ENCODE measurements at places on chromosomes 16 and 17.
A peak's percentile ranks its signal among the peaks of the same experiment; 100 is the strongest.

DNA sequence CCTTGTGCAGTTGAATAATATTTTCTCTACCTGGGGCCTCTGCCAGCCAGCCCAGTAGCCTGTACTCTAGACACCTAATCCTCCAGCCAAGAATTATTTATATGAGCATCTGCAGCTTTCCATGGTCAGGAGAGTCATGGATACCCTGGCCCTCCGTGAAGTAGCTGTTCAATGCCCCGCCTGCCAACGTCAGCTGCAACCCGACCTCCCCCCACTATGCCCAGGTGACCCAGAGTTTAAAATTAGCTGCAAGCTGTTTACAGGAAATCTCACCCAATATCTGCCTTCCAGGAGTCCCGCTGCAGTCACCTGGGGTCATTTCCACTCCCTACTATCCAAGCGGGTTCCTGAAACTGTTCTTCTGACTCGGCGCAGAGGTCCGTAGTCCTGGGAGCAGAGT lies 12.3 kb downstream of the SDR42E2 start:
- no peak for DNase-seq

DNA sequence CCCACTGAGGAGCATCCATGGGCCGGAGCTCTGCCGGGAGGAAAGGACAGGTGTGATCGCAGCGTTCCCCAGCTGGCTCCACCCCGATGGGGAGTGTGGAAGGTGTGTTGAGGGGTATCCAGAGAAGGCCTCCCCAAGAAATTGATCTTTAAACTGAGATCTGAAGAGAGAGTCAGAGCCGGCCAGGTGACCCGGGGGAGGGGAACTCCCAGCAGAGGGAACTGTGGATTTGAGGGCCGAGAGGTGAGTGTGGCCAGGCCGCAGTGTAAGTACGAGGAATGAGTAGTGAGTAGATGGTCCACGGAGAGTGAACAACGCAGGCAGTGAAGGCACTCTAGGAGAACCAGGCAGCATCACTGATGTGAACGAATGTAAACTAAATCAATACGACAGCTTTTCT lies 80.2 kb downstream of the RPTOR start:
- no peak for DNase-seq

DNA sequence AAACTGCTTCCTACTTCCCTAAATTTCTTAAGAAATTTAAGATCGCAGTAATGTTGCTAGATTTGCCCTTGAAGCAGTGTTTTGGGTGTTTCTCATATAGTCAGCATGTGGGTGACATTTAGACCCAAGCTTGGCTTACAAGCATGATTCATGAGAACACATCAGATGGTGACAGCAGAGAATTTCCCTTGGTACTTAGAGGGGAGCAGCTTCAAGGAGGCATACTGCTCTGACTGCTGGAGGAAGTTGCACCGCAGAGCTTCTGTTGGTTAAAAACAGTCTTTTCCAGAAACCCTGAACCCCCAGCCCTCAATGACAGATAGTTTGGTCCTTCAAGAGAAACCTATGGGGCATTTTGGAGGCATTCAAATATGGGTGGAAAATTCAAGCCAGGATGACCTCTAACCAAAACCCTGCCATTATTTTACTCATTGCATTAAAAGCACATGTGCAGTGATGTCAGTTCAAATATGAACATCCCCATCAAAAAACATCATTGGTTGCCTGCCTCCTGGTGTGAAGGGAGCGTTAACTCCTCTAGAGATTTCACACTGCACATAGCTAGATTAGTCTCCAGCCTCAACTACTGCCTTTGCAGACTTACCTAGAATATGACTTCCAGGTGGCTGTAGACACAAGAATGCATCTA lies 201.5 kb upstream of the CACNG5 start:
- DNase-seq, result no peak

DNA sequence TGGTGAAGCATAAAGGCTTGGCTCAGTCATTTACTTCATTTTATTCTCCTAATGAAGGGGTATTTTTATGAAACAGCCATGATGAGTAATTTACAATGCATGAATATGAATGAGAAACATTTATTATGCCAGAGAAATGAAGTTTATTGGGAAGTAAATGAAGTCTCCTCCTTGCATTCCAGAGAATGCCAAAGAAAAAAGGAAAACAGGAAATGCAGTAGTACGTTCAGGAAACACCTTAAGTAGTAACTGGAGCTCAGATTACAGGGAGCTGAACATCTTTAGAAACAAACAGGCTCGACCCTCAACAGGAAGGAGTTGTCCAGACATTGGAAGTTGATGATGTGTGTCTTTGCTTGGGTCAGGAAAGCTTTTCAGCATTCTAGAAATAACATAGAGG lies 4.6 kb downstream of the KRT34 start:
- DNase-seq, result no peak

- DNase-seq, result peak; percentile 61
Observed at GRCh38 chr17:73091410-73091769, 1.1 kb downstream of the SLC39A11 start.

GRCh38 chr17:59278406-59278805 lies 53.0 kb upstream of the YPEL2 start:
- DNase-seq, result peak; percentile 0

DNA sequence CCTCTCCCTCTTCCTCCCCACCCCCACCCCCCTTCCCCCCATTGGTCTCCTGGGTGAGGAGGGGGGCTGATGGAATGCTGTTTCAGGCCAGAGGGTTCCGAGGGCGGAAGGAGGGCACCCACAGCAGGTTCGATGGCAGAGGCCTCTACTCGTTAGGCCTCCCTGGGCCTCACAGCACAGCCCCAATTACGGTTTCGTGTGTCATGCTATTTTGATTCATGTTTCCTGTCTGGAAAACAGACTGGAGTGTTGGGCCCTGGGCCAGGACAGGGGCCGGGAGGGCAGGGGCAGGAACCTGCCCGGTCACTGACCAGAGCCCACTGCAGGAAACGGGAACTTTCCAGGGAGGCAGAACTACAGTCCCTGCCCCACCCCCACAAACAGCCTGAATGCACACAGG lies 138.2 kb downstream of the C16orf95 start:
- DNase-seq, result no peak

DNA sequence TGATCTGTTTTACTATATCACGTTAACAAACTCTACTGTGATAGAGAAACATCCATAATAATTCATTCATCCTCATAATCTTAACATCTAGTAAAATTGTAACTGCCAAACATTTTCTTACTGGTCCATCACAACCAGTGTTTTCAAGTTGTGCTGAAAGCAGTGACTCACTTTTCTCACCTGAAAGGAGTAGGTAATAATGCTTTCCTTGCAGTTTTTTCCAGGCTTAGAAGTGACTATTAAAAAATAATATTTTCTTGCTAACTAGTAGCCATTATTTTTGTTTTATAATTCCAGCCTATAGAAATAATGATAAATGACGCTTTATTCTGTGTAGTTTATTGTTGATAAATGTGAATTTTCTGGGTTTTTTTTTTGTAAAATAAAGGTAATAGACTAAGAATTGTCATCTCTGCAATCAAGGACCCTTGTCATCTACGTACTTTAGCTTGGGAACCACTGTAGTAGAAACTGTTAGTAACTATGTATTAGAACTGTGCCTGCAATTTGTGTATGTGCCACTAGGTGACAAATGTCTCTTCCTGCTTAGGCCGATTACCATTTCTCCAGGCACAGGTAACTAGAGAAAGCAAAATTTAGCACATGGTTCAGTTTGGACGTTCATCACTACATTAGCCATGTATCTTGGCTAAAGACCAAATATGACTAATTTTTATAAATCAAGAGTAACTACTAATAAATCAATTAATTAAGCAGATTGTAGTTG lies 409.4 kb upstream of the ERCC4 start:
- no peak for DNase-seq

DNA sequence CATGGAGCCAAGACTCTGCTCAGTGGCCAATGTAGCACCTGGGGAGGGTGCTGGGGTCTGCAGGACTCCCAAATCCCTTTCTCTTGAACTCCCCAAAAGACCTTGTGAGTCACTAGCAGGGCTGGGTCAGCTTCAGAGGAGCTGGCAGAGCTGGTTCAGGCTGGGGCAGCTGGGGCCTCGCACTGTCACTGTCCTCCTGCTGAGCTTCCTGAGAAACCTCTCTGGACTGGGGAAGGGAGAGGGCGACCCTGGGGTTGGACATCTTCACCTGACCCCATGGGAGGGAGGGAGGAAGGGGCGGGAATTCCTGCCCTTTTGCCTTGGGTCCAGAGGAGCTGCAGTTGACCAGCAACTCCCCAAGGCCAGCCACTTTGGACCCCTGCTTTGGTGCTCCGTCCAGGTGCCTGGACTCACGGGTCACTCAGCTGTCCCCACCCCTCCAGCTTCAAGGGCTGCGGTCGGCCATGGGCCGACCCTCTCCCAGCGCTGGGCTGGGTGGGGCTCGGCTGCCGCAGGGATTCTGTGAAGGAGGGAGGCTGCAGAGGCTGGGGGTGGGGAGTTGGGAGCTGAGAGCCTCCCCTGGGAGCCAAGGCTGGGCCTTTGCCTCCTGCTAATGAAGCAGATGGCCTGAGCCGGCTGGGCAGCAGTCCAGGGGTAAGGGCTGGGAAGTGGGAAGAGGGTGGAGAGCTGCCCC lies 9.2 kb downstream of the FMNL1 start:
- DNase-seq, result no peak

- DNase-seq, result no peak
Observed at GRCh38 chr16:11071829-11072228, 127.5 kb downstream of the CLEC16A start.

- DNase-seq, result no peak
Observed at GRCh38 chr17:68539548-68540467, 27.6 kb downstream of the PRKAR1A start.

All from midbrain (tissue), 1 donor.